ENCODE measurements at places on chromosomes 16 and 17. TPM values are rescaled to one million over a fixed set of nuclear protein-coding genes. Genes with fewer than 3 reads are reported as not detected.

- H3K4me3 ChIP-seq = no peak overlapping the region
- H3K27me3 ChIP-seq = no peaks in the 10 kb centered on the region
- no peak for ATAC-seq
- H3K27ac ChIP-seq = no peak overlapping the region
- H3K36me3 ChIP-seq = peaks cover 35% of the 10 kb centered on the region
Measured at GRCh38 chr17:60293580-60294335, 98.2 kb downstream of the USP32 start.

- H3K27me3 ChIP-seq = peaks cover 21% of the 10 kb centered on the region
- no peak for ATAC-seq
- no peak overlapping the region for H3K27ac ChIP-seq
- H3K4me1 ChIP-seq = no peaks in the 10 kb centered on the region
Measured at GRCh38 chr17:8320990-8321389, 10.9 kb downstream of the ARHGEF15 start.

DNA sequence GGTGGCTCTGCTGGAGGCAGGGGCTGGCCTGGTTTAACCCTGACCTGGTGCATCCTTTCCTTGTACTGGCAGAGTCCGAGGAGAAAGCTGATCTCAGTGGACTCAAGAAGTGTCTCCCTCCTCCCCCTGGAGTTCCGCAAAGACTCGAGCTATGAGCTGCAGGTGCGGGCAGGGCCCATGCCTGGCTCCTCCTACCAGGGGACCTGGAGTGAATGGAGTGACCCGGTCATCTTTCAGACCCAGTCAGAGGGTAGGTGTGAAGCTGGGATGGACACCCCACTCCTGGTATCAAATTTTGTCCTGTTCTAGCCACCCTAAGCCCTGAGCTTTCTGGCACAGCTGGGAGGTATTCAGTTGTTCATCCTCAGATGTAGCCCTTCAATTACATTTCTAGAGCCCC, 42.5 kb downstream of the IL21R start:
- no peak overlapping the region for H3K4me3 ChIP-seq
- peaks cover 24% of the 10 kb centered on the region for H3K4me1 ChIP-seq
- H3K27ac ChIP-seq = peak overlapping the region; percentile 65
- ATAC-seq = no peak
- H3K27me3 ChIP-seq = no peaks in the 10 kb centered on the region

GRCh38 chr16:74951206-74951605, 33.7 kb downstream of the WDR59 start:
- H3K4me1 ChIP-seq = peaks cover 4% of the 10 kb centered on the region
- peaks cover 99% of the 10 kb centered on the region for H3K36me3 ChIP-seq
- no peak for ATAC-seq

DNA sequence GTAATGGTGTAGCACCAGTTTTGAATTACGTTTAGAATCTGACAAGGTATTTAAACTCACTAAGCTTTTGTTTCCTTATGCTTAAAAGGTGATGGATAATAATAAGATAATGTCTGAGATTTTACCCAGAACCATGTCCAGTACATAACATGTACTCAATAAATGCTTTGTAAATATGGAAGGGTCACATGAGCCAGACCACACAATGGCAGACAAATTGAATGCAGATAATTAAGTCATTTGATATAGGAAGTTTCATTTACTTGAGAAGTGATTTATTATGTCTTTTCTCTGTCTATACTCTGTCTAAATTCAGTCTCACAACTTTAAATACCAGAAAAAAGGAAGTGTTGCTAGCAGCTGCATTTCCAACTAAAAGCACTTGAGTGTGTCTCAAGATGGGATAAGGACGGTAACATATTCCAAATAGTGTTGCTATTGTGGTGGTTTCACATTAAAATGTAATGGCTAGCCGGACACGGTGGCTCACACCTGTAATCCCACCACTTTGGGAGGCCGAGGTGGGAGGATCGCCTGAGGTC, 52.5 kb upstream of the DHX40 start:
- no peaks in the 10 kb centered on the region for H3K4me1 ChIP-seq
- no peaks in the 10 kb centered on the region for H3K36me3 ChIP-seq
- no peak overlapping the region for H3K4me3 ChIP-seq
- no peak overlapping the region for H3K27ac ChIP-seq
- no peak for ATAC-seq
- no peaks in the 10 kb centered on the region for H3K27me3 ChIP-seq

DNA sequence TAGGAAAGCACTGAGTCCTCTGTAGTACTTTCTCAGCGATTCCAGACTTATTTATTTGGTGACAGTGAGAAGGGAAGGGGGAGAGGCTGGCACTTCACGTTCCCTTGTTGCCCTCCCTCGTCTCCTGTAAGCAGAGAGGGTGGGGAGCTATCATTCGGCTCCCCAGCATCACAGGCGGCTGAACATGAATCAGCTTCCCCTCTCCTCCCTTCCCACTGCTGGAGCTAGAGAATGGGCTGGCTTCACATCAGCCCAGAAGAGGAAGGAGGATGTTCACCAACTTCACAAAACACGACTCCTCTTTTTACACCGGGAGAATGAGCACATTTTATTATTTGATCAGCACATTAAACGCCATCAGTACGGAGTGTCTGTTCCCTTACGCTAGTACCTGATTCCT, 6.7 kb upstream of the CMIP start:
- H3K36me3 ChIP-seq = no peaks in the 10 kb centered on the region
- no peak overlapping the region for H3K4me3 ChIP-seq
- peaks cover 4% of the 10 kb centered on the region for H3K27me3 ChIP-seq
- H3K4me1 ChIP-seq = peaks cover 5% of the 10 kb centered on the region

DNA sequence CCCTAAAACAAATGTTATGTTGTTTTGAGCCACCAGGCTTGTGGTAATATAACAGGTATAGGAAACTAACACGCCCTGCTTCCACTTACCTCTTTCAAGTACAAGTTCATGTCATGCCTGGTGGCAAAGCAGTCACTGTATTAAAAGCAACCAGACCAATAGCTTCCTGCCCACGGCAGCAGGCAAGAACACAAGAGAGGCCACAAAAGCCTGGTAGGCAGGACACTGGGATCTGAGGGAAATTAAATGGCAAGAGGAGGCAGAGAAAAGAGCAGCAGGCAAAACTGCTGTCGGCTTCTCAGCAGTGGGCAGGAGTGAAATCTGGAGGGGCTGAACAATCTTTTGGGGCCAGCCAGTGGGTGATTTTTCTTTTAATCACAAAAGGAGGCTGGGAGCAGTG, 2.2 kb downstream of the CYTH1 start:
- peaks cover 65% of the 10 kb centered on the region for H3K36me3 ChIP-seq
- peak overlapping the region; percentile 89 for H3K4me3 ChIP-seq
- no peaks in the 10 kb centered on the region for H3K27me3 ChIP-seq
- H3K27ac ChIP-seq = peak overlapping the region; percentile 98
- H3K4me1 ChIP-seq = peaks cover 20% of the 10 kb centered on the region
- peak; percentile 38 for ATAC-seq

DNA sequence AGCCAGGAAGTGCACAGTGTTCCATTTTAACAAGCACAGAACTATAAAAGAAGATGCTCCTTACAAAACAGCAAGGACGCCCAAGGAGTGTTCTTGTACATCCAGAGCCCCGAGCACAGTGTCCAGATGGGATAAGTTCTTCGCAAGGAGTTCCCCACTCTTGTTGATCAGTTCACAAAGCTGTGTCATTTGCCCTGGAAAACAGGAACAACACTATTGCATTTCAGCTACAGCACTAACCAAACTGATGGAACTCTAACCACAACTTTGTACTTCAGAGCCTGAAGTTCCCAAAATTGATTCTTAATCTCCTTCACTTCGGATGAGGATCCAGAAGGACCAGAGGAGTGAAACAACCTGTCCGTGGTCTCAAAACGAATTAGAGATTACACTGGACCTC, 5.1 kb downstream of the COPS3 start:
- H3K4me1 ChIP-seq = peaks cover 7% of the 10 kb centered on the region
- H3K27me3 ChIP-seq = no peaks in the 10 kb centered on the region
- no peak overlapping the region for H3K4me3 ChIP-seq
- peak overlapping the region; percentile 67 for H3K27ac ChIP-seq

GRCh38 chr16:79528338-79528737, 72.2 kb downstream of the MAF start:
- H3K4me1 ChIP-seq = no peaks in the 10 kb centered on the region
- H3K27me3 ChIP-seq = no peaks in the 10 kb centered on the region
- H3K27ac ChIP-seq = no peak overlapping the region
- ATAC-seq = no peak

- no peak overlapping the region for H3K27ac ChIP-seq
- H3K27me3 ChIP-seq = no peaks in the 10 kb centered on the region
- ATAC-seq = no peak
- H3K4me3 ChIP-seq = no peak overlapping the region
Measured at GRCh38 chr16:84893849-84894599, 74.2 kb downstream of the CRISPLD2 start.

Gene TBC1D3
- 7.9 TPM for total RNA-seq

Gene ZNF597
- total RNA-seq = 2.0 TPM

Gene TMEM92
- total RNA-seq = 0.16 TPM

Gene FAM83G
- total RNA-seq = 15.9 TPM

Gene GAS2L2
- total RNA-seq = not detected

Gene BRCA1
- 80.3 TPM for total RNA-seq

Gene DUS2
- total RNA-seq = 24.6 TPM

Gene SLC12A3
- not detected for total RNA-seq

Gene DRC3
- total RNA-seq = 0.58 TPM

Gene PLCG2
- 6.6 TPM for total RNA-seq

Gene GFAP
- total RNA-seq = not detected
